ENCODE measurements at places on chromosomes 2 and 18.
A peak's percentile ranks its signal among the peaks of the same experiment; 100 is the strongest.

DNA sequence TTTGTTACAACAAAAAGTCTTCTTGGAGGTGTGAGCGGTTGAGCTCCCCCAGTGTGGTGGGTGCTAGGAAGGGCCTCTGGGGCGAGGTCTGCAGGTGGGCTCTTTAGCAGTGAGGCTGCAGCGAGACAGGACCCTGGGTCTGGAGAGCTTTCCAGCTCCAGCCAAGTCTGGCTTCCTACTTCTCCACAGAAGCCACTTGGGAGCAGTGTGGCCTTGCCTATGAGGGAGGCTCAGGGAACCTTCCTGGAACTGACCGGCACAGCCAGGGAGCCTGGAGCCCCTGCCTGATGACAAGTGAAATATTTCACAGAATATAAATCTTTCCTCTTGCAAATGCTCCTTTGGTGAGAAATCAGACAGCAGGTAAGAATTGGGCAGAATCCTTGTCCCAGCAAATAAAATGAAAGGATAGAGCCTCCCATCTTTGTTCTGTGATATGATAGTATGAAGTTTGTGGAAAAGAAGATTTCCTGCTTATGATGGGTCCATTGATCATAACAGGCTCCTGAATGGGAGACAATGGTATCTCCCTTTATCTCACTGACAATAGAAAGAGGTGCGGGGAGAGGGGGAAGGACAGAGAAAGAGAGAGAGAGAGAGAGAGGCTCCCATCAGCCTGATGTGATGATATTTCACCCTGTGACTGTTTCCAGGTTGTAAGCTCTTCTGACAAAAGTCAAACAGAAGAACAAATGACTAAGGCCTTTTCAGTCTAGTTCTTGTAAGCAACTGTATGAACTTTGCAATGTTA, 289.8 kb upstream of the SPRED2 start:
- DNase-seq: no peak

GRCh38 chr2:105787376-105788318, 42.9 kb downstream of the NCK2 start:
- no peak for DNase-seq

GRCh38 chr2:72891091-72891818, 4.0 kb downstream of the SPR start:
- no peak for DNase-seq

- no peak for DNase-seq
Observed at GRCh38 chr18:68997845-68998244, 200.0 kb downstream of the CCDC102B start.

- DNase-seq: no peak
Observed at GRCh38 chr2:95264624-95265023, 9.6 kb upstream of the PROM2 start.

- DNase-seq: no peak
Observed at GRCh38 chr2:77016443-77017354, 505.5 kb downstream of the LRRTM4 start.

DNA sequence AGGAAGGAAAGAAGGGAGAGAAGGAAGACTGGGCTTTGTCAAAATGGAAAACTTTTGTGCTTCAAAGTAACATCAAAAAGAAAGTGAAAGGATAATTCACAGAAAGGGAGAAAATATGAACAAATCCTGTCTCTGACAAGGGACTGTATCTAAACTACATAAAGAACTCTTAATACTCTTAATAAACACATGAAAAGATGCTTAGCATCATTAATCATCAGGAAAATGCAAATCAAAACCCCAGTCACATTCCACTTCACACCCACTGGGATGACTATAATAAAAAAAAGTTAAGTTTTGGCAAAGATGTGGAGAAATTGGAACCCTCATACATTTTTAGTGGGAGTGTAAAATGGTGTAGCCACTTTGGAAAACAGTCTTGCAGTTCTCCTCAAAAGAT, 11.8 kb upstream of the ZFP36L2 start:
- DNase-seq: no peak

GRCh38 chr2:191167766-191168165, 17.0 kb upstream of the STAT4 start:
- no peak for DNase-seq

GRCh38 chr18:30852980-30853379, 189.6 kb downstream of the DSC3 start:
- DNase-seq: no peak

DNA sequence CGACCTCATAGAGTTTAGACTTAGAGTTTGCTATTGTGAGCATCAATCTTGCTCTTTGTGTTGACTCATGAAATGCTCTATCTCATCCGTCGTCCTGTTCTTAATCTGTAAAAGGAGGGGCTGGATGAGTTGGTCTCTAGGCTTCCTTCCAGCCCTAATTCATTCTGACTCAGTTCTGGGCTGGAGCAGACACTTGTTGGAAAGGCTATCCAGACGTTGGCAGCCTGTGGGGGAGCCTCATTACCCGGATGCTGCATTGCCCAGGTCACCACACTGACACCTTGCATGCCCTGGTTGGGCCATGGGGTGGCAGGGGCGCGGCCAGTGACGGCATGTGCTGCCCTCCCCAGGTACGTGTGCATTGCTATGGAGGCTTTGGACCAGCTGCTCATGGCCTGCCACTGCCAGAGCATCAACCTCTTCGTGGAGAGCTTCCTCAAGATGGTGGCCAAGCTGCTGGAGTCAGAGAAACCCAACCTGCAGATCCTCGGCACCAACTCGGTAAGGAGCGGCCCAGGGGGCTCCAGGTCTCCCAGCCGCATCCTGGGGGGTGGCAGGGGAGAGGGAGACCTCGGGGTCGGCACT, 61.5 kb downstream of the EFR3B start:
- DNase-seq: no peak

- peak; percentile 9 for DNase-seq
Observed at GRCh38 chr18:62069556-62069955, 117.3 kb downstream of the PIGN start.

DNA sequence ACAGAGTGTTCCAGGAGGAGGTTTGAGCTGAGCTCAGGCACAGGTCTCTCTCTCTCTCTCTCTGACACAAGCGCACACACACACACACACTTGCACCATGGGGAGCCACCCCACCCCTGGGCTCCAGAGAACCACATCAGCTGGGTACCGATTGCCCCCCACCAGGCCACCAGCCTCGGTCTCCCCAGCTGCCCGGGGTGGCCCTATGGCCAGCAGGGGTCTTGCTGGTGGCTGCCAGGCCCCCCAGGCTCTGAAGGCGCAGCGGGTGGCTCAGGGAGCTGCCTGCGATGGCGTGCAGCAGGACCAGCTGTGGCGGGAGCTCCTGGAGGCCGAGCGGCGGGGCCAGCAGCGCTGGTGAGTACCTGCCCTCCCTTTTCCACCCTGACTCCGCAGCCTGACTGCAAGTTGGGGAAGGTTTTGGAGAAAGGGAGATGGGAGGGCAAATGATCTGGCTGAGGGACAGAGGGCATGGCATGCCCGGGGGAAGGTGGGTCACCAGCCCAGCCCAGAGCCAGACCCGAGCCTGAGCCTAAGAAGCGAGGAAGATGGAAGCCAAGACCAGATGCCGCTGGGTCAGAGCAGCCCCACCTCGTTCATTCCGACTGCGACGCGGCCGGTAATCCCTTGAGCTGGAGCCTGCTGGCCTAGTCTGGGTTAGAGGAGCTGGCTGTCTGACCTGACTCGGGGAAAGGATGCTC, 21.9 kb upstream of the SLC66A3 start:
- DNase-seq: no peak

- DNase-seq: no peak
Observed at GRCh38 chr2:74009577-74009976, 24.9 kb downstream of the TET3 start.

GRCh38 chr18:79624356-79625170, 55.0 kb upstream of the CTDP1 start:
- no peak for DNase-seq

- no peak for DNase-seq
Observed at GRCh38 chr18:9135912-9136314, 668 bp upstream of the ANKRD12 start.

DNA sequence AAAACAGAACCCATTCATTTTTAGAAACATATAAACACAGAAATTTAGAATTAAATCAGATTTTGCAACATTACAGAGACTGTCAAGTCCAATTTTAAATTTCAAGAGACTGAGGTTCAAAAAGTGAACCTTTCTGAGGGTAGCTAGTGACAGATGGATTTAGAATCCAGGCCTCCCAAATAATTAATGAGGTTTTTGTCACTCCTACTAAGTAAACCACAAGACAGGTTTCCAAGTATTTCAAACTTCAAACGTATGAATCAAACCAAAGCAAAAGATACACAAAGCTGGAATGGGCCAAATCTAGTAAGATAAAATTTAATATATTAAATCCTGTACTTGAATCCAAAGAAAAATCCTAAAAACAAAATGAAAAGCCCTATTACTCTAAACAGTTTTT, 25.3 kb downstream of the PPP4R3B start:
- DNase-seq: no peak

GRCh38 chr2:68230241-68231060, 21.9 kb downstream of the PPP3R1 start:
- DNase-seq: peak; percentile 5

DNA sequence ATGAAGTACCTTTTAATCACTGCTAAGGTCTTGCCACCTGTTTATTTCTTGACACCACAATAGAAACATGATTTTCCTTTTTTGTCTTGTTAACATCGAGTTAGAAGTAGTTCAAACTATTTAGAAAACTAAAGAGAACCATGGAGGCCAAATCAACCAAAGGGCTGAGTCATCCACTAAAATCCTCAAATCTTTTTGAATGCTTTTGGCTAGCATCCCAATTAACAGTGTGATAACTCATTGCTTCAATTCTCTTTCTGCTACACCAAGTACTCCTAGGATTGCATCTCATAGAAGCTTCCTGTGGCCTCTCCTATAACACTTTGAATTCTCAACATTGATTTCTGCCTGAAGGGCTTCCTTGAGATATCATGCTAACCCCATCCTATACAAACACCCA, 159.9 kb upstream of the MMADHC start:
- DNase-seq: no peak

GRCh38 chr18:35526495-35527059, 28.8 kb upstream of the INO80C start:
- DNase-seq: peak; percentile 48

DNA sequence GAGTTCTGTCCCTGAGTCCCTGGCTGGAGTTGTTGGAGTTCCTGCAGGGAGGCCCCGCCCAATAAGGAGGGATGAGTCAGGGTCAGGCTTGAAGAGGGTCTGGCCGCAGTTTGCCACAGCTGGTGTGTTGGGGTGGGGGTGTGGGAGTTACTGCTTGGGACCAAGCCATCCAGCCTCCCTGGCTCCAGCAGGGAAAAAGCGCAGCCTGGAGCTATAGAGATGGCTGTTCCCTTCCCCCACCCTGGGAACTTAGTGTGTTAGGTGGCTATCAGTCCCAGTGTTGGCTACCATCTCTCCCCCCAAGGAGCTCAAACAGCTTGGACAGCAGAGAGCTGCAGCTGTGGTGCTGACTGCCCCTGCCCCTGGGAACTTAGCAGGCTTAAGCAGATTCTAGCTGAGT, 13.2 kb upstream of the TANK start:
- no peak for DNase-seq

GRCh38 chr2:222701721-222702131, 30.3 kb downstream of the MOGAT1 start:
- DNase-seq: no peak

GRCh38 chr2:218883491-218884490, 3.1 kb downstream of the WNT10A start:
- DNase-seq: no peak

DNA sequence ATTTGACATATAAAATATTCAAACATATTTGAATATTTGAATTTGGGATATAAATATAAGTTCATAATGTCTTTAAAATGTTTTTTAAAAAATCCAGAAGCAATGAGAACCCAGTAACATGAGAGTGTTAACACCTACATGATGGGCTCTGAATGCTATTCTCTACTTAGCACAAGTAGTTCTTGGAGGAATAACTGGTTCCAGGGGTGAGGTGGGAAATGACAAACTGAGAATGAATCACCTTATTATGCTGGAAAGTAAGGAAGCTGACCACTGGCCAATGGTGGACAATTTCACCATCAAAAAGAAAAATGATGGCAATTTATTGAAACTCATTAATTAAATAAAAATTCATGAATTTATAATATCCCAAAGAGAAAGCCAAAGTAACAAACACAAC, 79.6 kb upstream of the NABP1 start:
- DNase-seq: no peak

DNA sequence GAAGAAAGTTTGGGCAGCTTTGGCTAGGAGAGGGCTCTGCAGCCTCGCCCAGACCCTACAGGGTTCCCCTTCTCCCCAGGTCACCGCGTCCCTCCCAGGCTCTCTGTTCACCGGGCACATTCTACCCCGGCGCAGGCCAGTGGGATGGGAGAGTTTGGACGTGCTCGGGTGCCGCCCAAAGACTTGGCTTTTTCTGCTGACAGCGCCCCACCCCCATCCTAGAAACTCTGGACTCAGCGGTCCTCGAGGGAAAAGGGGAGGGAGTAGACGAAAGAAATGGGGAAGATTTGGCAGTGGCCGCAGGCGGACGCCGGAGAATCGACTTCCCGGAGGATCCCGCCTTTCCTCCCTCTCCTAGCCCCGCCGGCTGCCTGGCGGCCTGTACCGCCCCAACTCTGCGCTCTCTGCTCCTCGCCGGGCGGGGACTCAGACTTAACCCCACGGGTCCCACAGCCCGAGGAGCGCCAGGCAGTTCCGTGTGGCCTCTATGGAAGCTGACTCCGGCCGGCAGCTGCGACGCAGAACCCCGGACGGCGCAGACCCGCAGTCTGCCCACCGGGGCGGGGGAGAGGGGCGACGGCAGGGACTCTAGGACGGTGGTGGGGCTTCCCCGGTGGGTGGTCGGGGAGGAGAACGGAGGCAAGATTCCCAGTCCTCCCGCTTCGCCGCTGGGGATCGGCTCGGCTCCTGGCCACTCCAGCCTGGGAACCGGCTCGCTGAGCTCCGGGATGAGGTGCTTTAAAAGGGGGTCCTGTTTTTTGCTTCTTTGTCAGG, 863 bp upstream of the SIX2 start:
- no peak for DNase-seq

GRCh38 chr18:4734903-4735302, 279.8 kb upstream of the DLGAP1 start:
- no peak for DNase-seq

DNA sequence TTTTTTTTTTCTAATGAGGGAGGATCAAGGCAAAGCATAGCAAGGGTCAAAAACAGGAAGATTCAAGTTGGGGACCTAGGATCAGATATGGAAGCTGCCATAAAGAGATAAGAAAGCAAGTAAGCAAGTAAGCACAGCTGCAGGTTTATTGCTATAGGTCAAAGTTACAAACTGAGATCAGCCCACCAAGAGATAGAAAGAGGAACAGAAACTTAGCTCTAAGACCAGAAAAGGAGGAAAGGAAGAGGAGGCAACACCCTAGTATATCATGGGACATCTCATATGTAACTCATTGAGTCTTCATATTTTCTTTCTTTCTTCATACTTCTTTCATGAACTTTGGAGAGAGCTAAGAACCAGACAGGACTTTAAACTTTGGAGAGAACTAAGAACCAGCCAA, 295.9 kb upstream of the CRIM1 start:
- no peak for DNase-seq

DNA sequence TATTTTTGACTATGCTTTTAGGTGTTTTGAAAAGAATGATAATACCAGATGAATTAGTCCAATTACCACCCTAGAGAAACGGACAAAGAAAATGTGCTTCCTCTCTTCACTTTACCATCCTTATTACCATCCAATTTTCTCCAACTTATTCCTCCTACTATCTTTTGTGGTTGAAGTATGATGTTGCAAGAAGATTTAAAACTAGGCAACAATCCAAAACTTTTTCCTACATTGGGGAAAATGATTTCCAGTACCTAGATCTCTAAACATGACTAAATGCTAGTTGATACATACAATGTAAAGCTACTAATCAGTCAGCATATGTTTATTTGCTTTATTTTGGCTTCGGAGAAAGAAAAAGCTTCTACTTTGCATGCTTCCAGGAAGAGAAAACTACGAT, 355.0 kb upstream of the LYPD1 start:
- no peak for DNase-seq

- no peak for DNase-seq
Observed at GRCh38 chr2:70425682-70426301, 123.9 kb upstream of the FAM136A start.

Data from AML-193 (cell line).